ENCODE measurements at places on chromosomes 3 and 15.

- DNase-seq, result no peak
Observed at GRCh38 chr3:112794622-112795172, 52.0 kb downstream of the CD200R1L start.

- no peak for DNase-seq
Observed at GRCh38 chr3:99468918-99469317, 169.5 kb upstream of the COL8A1 start.

GRCh38 chr3:196357905-196358304 lies 19.7 kb upstream of the TM4SF19 start:
- no peak for DNase-seq

- no peak for DNase-seq
Observed at GRCh38 chr3:85498177-85498576, 539.4 kb downstream of the CADM2 start.

DNA sequence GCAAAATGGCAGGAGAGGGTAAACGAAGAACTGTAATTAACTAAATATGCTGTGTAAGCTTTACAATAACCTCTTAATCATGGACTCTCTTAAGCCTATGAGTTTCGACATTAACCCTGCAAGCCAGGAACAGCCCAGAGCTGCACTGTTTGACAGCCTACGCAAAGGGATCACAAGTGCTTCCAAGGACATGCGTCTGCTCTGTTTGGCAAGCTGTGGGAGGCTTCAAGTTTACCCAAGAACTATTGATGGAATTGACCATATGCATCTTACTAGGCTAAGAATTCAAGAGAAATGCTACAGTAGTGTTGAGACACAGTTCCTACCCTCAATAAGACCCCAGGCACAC lies 66.0 kb downstream of the PDZRN3 start:
- DNase-seq, result no peak

GRCh38 chr3:170725285-170725731 lies 139.4 kb upstream of the SLC7A14 start:
- DNase-seq, result no peak

DNA sequence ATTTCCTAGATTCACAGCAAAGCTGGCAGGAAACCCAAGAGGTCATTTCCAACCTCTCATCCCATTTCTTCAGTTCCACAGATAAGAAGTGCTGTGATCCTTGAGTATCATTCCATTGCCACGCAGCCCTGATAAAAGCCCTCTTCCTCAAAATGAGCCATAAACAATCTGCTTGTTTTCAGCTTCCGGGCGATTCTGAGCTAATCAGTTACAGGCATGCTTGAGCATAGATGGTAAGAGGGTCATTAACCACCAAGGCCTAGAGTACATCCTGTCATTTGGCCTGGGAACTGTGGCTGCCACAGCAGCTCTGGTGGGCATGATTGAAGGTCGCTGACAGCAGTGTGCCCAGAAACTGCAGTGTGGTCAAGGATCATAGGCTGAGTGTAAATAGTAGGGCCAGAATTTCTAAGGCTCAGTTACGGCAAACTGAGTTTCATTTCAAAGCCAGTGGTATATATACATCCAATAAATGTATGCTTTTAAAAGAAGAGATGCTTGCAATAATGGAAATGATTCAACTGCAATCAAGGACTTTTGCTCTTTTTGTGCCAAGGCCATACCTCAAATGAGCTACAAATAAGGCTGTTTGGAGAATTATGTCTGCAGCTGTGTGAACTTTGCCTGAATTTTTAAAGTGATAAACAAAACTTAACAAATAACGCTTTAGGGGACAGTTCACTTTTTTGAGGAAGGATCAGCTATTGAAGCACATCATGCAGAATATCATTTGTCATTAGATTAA lies 47.3 kb downstream of the P3H2 start:
- no peak for DNase-seq

- no peak for DNase-seq
Observed at GRCh38 chr3:58051196-58051595, 43.0 kb downstream of the FLNB start.

- DNase-seq, result no peak
Observed at GRCh38 chr3:4520033-4520816, 27.1 kb downstream of the ITPR1 start.

GRCh38 chr15:74008901-74009300 lies 14.4 kb downstream of the PML start:
- DNase-seq, result no peak

DNA sequence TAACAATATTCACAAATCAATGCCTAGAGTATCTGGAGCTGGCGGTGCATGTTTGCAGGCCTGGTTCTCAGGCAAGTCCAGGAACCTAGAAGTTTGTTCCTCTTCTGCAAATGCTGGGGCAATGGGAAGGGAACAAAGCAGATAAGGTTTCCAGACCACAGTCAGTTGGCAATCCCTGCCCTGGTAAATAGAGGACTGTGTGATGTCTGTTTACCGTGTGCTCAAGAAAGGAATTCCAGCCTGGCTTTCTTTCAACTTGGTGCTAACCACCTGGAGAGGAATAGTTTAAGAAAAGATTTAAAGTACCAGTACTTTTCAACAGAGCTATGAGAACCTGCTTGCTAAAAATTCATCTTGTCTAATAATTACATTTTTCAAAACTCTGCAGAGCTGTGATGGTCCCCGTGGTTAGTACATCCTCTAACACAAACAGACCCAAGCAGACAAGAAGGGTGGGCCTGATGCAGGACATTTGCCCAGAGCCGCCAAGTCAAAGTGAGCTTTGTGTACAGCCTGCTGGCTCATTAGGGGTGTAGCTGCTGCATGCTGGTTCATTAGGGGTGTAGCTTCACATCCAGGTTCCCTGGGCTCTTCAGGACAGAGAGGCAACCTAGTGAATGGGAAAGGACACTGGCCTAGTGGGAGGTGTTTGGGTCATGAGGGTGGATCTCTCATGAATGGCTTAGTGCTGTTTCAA lies 220.5 kb downstream of the SQOR start:
- DNase-seq, result no peak

GRCh38 chr3:114872050-114872449 lies 275.0 kb downstream of the ZBTB20 start:
- DNase-seq, result no peak

- no peak for DNase-seq
Observed at GRCh38 chr3:46930945-46931403, 45.6 kb downstream of the CCDC12 start.

DNA sequence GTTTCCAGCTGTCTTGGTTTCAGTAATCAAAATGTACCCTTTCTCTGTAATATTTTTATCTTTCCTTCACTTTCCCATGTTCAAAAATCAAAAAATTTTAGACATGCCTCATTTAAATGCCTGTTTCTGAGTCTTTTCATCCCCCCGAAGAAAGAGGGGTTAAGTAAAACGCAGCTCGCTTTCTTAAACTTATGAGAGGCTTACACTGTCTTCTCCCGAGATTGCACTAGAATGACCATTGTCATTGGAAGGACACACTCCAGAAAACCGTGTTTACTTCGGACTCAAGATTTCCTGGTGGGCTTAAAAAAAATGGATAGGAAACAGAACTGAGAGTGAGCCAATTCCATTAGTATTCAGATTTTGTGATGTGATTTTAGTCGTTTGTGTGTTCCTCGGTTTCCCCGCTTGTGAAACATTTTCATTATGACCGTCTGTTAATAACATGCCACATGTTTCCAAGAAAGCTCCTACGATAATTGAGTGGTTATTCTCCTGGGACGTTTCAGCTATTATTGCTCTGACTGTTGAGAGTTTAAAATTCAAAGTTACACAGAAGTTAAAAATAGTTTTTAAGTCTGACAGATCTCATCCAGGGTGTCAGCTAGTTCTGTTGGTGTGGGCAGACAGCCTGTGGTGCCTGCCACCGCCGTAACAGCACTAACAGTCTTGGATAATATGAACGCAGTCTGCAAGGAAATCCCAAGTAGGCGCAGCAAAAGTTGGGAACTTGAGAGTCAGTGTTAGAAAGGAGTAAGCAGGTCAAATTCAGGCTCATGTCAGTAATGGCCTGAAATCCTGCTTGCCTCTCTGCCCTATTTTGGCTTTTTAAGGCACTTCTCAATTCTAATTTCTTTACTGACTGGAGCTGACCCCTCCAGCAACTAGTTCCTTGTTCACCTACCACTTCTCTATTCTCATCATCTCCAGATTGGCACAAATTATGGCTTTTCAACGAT lies 1.5 kb downstream of the CRYBG3 start:
- DNase-seq, result no peak

DNA sequence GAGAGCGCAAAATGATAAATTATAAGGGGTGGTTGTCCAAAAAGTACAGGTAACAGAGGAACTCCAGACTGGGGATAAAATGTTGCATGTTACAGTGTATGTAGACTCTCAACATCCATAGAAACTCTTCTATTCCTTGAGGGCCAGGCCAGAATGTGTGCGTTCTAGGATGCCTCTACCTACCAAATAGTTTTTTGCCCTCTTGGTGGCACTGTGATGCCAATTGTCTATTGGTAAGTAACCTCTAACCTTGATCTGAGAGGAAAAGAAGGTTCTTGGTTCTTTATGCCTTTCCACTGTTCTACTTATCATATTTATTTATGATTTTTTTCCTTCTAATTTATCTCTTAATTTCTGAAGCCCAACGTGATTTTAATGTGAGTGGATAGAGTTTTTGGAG lies 424.6 kb downstream of the GRM7 start:
- DNase-seq, result no peak

DNA sequence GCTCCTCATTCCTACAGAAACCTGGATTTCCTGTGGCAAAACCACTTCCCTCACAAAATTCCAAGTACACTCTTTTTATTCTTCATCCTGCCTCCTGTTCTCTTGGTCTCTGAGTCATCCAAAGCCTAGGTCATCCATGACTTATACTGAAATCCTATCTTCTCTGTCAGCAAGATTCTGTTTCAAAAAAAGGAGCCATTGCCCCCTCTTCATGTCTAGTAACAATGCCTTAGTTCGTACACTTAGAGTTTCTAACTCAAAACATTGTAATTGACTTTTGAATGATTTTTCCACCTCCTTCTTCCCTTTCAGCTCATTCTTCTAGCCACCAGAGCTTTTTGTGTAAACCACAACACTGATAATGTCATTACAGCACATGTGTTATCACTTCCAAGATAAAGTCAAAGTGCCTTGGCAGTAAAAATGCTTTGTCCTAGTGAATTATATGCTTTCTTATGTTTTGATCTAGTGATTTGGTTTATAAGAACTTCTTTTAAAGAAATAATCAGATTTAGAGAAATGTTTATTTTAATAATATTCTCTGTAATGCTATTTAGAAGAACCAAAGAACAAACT lies 256.5 kb upstream of the NECTIN3 start:
- no peak for DNase-seq

GRCh38 chr3:69330891-69331400 lies 54.9 kb downstream of the FRMD4B start:
- DNase-seq, result no peak

DNA sequence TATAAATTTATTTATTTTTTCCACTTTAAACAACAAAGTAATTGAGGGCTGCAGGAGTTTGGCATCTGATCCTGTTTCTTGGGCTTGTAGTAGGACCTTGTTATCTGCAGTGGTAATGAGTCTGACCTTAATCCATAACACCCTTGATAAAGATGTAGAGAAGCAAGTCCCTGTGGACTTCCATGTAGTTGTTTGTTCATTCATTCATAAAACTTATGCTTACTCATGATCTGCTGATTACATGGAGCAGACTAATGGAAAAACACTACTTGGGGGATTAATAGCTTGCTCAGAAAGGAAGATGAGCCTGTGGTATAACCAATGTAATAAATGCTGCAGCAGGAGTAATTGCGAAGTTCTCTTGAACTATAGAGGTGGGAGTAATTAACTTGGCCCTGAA lies 271.5 kb upstream of the TBL1XR1 start:
- DNase-seq, result no peak

DNA sequence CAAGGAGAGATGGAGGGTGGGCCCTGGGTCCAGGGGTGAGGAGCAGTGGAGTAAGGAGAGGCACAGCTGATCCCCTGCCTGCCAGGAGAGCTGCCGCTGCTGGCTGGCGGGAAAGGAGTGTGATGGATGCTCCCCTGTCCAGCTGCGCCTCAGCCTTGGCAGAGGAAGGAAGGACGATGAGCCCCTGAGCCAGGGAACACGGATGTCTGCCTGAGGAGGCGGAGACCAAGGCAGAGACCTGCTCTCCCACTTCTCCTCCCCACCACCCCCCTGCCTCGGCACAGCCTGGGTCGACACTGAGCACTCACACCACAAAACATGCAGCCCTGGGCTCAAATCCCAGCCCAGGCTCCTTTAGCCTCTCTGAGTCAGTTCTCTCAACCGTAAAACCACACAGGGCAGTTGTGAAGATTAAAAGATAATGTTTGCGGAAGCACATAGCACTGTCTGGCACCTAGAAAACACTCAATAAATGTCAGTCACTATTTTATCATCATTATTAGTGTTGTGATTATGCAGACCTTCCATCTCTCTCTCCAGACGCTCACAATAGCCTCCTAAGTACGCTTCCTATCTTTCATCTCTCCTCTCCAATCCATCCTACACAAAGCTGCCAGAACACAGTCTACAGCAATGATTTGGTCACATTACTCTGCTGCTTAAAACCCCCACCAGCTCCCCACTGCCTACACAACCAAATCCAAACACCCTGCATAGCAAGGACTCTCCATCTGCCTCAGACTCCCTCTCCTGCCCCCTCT lies 52.2 kb downstream of the SEMA5B start:
- no peak for DNase-seq

GRCh38 chr15:48440084-48440483 lies 108.9 kb downstream of the DUT start:
- no peak for DNase-seq

DNA sequence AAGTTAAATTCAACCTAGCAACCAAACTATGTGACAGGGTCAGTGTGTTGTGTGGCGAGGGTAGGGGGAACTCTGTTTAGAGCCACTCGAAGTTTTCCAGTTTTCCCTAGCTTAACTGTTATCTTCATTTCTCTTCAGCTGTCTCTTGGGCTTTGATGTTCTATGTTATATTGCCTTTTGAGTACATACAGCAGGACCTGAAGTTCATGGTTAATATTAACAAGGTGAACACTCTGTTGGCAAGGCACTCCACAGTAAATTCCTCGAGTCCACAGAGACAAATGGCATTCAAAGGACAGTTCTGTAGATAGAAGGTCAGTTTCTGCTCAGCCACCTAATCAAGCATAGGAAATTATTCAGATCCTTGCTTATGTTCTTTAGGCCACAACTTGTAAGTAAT lies 147.9 kb upstream of the DPH6 start:
- no peak for DNase-seq

GRCh38 chr3:52119826-52120225 lies 34.4 kb downstream of the POC1A start:
- no peak for DNase-seq

DNA sequence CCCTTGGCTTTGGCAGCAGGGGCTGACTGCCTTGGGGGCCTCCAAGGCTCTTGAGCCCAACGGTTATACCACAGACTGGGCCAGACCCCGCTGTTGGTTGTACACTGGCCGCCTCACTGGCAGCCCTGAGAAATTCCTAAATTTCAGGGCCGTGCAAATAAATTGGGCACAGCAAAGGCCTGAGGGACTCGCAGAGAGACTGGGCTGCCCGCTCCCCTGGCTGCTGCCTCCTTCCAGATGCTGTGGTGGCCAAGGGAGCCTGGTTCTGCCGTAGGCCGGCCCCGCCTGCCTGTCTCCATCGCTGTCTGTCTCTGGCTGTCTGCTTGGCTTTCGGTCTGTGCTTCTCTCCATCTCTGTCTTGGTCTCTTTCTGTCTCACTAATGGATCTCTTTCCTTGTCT lies 9.0 kb downstream of the FBLN2 start:
- no peak for DNase-seq

- DNase-seq, result no peak
Observed at GRCh38 chr15:83306561-83306960, 22.1 kb upstream of the BNC1 start.
